ENCODE measurements at places on chromosomes 13 and 19.
A peak's percentile ranks its signal among the peaks of the same experiment; 100 is the strongest.

GRCh38 chr13:35496006-35496405 lies 19.5 kb upstream of the MAB21L1 start:
- no peak for DNase-seq
- no peaks in the 10 kb centered on the region for H3K36me3 ChIP-seq
- no peak overlapping the region for H3K27ac ChIP-seq
- no peak overlapping the region for H3K4me3 ChIP-seq

GRCh38 chr13:46320406-46320805 lies 66.6 kb downstream of the RUBCNL start:
- no peaks in the 10 kb centered on the region for H3K27me3 ChIP-seq
- peak overlapping the region; percentile 39 for H3K4me3 ChIP-seq
- no peaks in the 10 kb centered on the region for H3K36me3 ChIP-seq
- no peak for DNase-seq
- peak overlapping the region; percentile 56 for H3K27ac ChIP-seq

DNA sequence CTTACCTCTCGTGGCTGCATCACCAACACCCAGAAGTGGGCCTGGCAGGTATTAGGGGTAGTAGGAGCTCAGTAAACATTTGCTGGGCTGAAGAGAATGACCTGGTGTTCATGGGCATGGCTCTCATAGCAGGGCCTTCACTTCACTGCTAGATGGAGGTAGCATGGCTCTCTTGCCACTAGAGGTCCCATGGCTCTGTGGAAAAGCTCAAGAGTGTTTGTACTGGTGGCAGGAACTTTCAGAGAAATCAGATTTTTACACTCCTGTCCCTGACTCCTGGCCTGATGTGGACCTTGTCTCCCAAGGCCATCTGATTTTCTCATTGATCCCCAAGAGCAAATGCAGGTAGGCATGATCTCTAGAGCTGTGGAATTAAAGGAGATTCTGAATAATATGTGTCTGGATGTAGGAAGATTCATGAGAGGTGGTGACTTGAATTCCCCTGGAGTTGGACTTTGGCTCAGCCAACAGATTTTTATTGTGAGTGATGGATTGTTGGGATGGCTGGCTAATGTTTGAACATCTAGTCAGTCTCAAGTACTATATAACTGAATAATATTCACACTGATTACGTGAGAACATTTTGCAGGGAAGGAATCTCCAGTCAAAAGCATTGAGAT lies 5.7 kb downstream of the ZNF574 start:
- H3K4me1 ChIP-seq, result peaks cover 13% of the 10 kb centered on the region
- no peaks in the 10 kb centered on the region for H3K27me3 ChIP-seq
- no peak for DNase-seq

DNA sequence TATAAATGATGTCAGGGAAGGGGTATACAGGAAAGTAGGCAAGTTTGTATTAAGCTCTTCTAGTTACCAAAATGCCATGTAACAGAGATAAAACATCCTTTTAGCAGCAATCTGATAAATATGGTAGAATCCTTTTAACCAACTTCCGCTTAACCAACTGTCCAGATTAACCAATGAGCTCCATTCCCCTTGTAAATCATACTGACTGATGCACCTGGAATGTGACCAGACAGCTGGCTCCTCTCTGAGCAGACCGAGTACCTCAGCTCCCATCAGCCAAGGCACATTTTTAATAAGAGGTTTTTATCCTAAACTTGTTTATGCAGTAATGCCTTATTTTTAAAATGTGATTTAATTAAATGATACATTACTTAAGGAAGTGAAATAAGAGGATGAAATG lies 66.4 kb downstream of the KLF12 start:
- no peak overlapping the region for H3K27ac ChIP-seq
- no peaks in the 10 kb centered on the region for H3K27me3 ChIP-seq

DNA sequence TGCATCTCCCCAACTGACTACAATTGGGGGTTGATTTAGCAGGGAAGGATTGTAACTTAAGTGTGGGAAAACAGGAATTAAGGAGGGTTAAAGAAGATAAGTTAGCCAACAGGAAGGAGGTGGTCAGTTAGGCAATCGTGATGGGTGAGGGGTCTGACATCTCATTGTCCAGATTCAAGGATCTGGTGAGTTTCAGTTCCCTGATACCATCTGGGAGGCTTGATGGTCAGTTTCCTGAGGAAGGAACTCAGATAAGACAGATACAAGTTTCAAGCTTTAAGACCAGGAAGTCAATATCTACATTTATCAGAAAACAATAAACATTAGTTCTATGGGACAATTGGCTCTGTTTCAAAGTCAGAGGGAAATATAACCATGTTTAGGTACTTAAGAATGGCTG lies 601.8 kb downstream of the SLITRK6 start:
- no peaks in the 10 kb centered on the region for H3K36me3 ChIP-seq
- no peak overlapping the region for H3K4me3 ChIP-seq
- no peak overlapping the region for H3K27ac ChIP-seq
- H3K27me3 ChIP-seq, result no peaks in the 10 kb centered on the region
- no peaks in the 10 kb centered on the region for H3K4me1 ChIP-seq
- no peak for DNase-seq

GRCh38 chr13:92136449-92137155 lies 738.2 kb downstream of the GPC5 start:
- H3K4me1 ChIP-seq, result no peaks in the 10 kb centered on the region
- no peaks in the 10 kb centered on the region for H3K27me3 ChIP-seq
- no peak overlapping the region for H3K27ac ChIP-seq
- no peak overlapping the region for H3K4me3 ChIP-seq
- no peaks in the 10 kb centered on the region for H3K36me3 ChIP-seq

DNA sequence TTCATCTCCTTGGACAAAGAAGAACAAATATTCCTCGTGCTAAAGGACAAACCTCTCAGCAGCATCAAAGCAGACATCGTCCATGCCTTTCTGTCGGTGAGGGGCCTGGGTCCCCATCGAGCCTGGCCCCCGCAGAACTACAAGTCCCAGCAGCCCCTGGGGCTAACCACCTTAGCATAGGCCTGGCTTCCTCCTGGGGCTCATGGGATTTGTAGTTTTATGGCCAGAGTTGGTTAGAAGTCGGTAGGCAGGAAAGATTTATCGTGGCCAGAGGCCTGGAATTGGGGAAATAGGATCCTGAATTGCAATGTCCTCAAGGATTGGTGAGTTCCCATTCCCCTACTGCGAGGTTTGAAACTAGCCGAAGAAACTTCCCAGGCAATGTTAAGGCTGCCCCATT lies 19.6 kb downstream of the TMEM150B start:
- no peak overlapping the region for H3K27ac ChIP-seq
- no peaks in the 10 kb centered on the region for H3K27me3 ChIP-seq
- H3K4me1 ChIP-seq, result peaks cover 10% of the 10 kb centered on the region
- peak; percentile 57 for DNase-seq
- H3K4me3 ChIP-seq, result no peak overlapping the region

- H3K4me3 ChIP-seq, result peak within 1 kb of the TSS; percentile 81
- H3K4me1 ChIP-seq, result peaks cover 22% of the 10 kb centered on the region
- H3K27ac ChIP-seq, result peak within 1 kb of the TSS; percentile 99
- peaks cover 5% of the 10 kb centered on the region for H3K36me3 ChIP-seq
- DNase-seq, result no peak
These were observed at the start of gene MBOAT7 for GRCh38 chr19:54189145-54189734. Gene MBOAT7 (minus strand): TSS chr19:54189580. CDS start chr19:54188508, 1,072 bp downstream.

DNA sequence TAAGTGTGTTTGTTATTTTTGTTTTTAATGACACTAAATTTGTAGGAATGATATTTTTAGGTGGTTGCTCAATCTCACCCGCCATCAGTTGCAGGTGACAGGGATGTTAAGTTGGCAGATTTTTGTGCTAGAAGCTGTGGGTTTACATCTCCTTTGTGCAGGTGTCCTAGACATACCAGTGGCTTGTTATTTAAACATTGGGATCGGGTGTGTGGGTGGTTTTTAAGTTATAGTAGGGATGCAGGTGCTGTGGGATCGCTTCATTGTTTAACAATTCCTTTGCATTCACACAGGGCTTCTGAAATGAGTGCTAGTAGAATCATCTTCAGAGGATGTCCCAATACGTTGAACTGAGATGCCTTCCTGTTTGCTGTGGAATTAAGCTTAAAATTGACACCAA lies 100.0 kb downstream of the SHISA2 start:
- peaks cover 11% of the 10 kb centered on the region for H3K4me1 ChIP-seq
- no peaks in the 10 kb centered on the region for H3K36me3 ChIP-seq
- no peak overlapping the region for H3K27ac ChIP-seq
- H3K4me3 ChIP-seq, result no peak overlapping the region
- no peak for DNase-seq

GRCh38 chr13:43077046-43077445 lies 53.7 kb downstream of the DNAJC15 start:
- no peaks in the 10 kb centered on the region for H3K27me3 ChIP-seq
- H3K36me3 ChIP-seq, result peaks cover 7% of the 10 kb centered on the region
- no peak for DNase-seq
- H3K4me1 ChIP-seq, result peaks cover 5% of the 10 kb centered on the region
- H3K4me3 ChIP-seq, result no peak overlapping the region
- H3K27ac ChIP-seq, result no peak overlapping the region

DNA sequence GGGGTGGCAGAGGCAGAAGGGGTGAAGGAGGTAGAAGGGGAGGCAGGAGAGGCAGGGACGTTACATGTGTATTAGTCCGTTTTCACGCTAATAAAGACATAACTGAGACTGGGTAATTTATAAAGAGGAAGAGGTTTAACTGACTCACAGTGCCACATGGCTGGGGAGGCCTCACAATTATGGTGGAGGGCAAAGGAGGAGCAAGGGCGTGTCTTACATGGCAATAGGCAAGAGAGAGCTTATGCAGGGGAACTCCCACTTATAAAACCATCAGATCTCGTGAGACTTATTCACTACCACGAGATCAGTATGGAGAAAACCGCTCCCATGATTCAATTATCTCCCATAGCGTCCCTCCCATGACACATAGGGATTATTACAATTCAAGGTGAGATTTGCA lies 19.0 kb upstream of the ACOD1 start:
- no peak overlapping the region for H3K27ac ChIP-seq
- DNase-seq, result no peak
- no peak overlapping the region for H3K4me3 ChIP-seq
- H3K27me3 ChIP-seq, result no peaks in the 10 kb centered on the region

- H3K4me1 ChIP-seq, result no peaks in the 10 kb centered on the region
- no peak overlapping the region for H3K4me3 ChIP-seq
- peaks cover 4% of the 10 kb centered on the region for H3K36me3 ChIP-seq
- no peaks in the 10 kb centered on the region for H3K27me3 ChIP-seq
These were observed 3.2 kb downstream of the ZNF562 start for GRCh38 chr19:9671655-9672054.
